ENCODE measurements at places on chromosomes 11 and 22. TPM values are rescaled to one million over a fixed set of nuclear protein-coding genes. Genes with fewer than 3 reads are reported as not detected.

ADM gene
- total RNA-seq, result 31.5 TPM

OR10A4 gene
- total RNA-seq, result not detected

NDUFS8 gene
- 150 TPM for total RNA-seq

ZBTB16 gene
- 2.8 TPM for total RNA-seq

UQCC3 gene
- total RNA-seq, result 9.4 TPM

ARHGAP42 gene
- total RNA-seq, result 176 TPM

KRTAP5-7 gene
- total RNA-seq, result not detected

PATE4 gene
- not detected for total RNA-seq

CCDC87 gene
- total RNA-seq, result 0.77 TPM

MGAT3 gene
- 20.3 TPM for total RNA-seq
